ENCODE measurements at places on chromosomes 1 and 21.

DNA sequence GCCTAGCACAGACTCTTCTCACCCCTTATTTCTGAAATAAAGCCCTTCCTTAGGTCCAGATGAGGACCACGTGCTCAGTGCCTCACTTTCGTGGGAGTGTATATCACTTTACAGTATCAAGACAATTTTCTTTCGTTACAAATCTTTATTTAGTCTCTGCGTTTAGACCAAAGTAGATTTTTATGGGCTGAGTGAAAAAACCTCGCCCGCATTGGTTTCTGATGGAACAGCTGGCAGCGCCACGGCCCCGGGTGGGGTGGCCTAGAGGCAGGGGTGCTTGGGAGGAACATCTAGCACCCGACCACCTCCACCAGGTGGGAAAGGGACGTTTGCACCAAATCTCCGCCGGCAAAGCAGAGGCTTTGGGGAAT, 7.6 kb downstream of the SIM2 start:
- no peak for DNase-seq

DNA sequence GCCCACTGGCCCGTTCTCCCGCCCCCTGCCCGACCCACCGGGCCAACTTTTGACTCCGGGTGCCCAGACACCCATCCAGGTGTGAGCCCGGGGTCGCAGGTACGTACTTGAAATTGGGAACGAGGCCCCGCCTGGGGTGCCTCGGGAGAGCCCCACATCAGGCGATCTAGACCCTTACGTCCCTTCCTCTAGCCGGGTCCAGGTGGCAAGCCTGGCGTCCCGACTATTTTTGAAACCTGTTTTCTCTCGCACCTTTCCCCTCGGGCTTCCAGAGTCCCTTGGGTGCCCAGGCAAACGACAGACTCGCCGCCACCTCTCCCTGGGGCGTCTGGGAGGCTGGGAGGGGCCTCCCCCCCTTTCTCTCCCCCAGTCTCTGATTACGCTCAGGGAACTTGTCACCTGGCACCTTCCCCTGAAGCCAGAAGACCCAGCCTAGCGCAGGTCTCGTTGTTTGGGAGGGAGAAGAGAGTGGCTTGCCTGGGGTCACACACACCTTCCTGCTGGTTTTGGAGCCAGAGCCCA, 898 bp downstream of the LDLRAP1 start:
- DNase-seq, result peak; percentile 50

- DNase-seq, result no peak
Observed at GRCh38 chr1:18041102-18041501, 66.5 kb upstream of the IGSF21 start.

GRCh38 chr1:16978567-16979474, 1.6 kb downstream of the MFAP2 start:
- DNase-seq, result no peak

- DNase-seq, result no peak
Observed at GRCh38 chr21:37032877-37033471, 26.5 kb downstream of the RIPPLY3 start.

DNA sequence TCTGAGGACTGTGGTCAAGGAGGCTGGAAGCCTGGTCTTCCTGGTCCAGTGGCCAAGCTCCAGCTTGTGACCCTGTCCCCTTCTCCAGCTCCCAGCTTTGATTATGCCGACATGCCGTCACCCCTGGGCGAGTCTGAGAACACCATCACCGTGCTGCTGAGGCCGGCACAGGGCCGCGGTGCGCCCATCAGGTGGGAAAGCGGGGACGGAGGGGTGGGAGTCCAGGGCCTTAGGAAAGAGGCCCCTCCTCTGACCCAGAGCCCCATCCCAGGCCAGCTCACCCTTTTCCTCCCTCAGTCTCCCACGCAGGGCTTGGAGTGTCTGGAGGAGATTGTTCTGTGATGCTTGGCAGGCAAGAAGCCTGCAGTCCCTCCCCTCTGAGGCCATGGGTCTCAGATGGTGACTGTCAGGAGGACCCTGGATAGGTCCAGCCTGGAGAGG, 43.6 kb downstream of the PTPRU start:
- DNase-seq, result no peak

DNA sequence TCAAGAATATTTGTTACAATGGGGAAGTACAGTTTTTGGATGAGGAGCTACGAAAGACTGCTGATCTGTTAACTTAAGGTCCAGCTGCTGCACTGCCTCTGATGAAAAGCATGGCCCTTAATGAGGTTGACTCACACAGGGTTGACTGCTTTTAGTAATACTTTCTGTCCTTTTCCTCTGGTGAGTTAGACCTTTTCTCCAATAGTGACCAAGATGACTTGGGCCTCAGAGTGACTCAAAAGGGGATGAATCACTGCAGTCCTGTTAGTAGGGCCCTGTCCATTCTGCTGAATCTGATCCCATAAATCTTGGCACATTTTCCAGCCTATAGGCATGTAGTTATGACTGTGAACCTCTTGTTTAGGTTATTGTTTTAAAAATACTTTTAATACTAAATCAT, 2.7 kb downstream of the DISP1 start:
- no peak for DNase-seq

DNA sequence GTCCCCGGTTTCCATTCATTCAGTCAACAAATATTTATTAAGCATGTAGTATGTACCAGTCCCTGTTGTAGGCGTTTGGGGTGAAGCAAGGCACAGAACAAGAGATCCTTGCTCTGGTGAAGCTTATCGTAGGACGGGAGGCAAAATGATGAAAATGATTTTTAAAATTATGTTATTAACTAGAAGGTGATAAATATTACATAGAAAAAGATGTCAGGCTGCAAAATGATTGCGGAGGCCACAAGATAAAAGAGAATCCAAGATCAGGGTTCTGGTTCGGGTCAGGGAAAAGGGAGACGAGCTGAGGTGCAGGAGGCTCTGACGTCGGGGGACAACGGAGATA, 602 bp upstream of the CGN start:
- DNase-seq, result no peak

- no peak for DNase-seq
Observed at GRCh38 chr21:37766129-37766528, 150.1 kb downstream of the KCNJ6 start.

GRCh38 chr21:45791562-45792418, 148.3 kb downstream of the PCBP3 start:
- DNase-seq, result no peak

GRCh38 chr1:198535631-198536030, 4.8 kb downstream of the ATP6V1G3 start:
- DNase-seq, result no peak

DNA sequence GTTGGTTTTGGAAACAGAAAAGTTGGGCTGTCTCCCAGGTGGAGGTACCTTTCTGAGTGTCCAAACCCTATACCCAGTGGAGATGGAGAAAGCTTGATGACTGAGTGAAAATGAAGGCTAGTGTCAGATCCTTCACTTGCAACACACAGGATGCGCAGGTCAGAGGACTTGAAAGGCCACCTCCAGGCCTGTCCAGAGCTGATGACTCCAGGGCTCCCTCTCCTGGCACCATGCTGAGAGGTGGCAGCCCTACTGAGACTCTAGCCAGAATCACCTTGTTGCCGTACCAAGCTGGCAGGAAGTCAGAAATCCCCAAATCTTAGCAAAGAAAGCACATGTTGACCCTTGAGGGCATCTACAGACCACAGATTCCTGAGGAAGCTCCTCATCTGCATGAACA, 16.4 kb downstream of the KNCN start:
- DNase-seq, result peak; percentile 16

- DNase-seq, result no peak
Observed at GRCh38 chr1:6370006-6370405, 23.6 kb downstream of the ACOT7 start.

DNA sequence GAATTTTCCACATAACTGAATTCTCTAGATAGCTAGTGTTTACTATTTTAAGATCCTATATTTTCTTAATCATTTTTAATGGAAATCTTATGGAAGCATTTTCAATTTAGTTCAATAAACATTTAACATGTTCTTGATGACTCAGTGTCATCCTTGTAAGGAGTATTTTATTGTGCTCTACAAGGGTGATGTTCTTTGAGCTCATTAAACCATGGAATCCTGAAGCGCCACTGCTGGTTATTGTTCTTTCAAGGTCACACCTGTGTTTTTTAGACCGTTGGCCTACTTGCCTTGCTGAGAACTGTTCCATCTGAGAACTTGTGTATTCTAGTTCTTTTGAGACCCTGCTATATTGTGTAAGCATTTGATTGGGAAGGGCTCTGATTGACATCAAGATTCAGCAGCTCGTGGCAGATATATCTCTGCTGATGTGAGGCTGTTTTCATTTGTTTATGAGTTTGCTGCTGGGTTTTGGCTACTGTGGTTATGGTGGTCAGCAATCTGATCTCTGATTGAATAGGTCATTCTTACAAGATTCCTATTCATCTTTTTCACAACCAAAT, 132.0 kb downstream of the GIPC2 start:
- DNase-seq, result no peak

DNA sequence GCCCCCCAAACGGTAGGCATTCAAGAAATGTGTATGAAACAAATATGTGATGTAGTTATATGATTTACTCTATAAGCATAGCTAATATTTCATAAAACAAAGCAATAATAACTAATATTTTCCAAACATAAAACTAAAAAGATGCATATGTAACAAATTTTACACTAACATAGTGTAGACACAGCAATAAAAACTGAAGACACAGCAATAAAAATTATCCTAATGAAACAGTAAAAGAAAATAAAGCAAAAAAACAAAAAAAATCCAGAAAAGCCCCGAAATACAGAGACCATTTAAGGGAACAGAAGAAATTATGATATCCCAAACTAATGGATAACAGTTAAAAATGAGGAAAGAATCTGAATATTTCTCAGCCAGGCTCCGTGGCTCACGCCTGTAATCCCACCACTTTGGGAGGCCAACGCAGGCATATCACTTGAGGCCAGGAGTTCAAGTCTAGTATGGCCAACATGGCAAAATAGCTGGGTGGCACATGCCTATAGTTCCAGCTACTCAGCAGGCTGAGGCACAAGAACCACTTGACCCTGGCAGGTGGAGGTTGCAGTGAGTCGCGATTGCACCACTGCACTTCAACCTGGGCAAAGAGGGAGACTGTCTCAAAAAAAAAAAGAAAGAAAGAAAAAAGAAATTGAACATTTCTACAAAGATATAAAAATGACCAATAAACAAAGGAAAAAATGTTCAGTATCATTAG, 38.2 kb upstream of the PSMG1 start:
- no peak for DNase-seq

- no peak for DNase-seq
Observed at GRCh38 chr1:186783193-186783592, 45.6 kb upstream of the PLA2G4A start.

DNA sequence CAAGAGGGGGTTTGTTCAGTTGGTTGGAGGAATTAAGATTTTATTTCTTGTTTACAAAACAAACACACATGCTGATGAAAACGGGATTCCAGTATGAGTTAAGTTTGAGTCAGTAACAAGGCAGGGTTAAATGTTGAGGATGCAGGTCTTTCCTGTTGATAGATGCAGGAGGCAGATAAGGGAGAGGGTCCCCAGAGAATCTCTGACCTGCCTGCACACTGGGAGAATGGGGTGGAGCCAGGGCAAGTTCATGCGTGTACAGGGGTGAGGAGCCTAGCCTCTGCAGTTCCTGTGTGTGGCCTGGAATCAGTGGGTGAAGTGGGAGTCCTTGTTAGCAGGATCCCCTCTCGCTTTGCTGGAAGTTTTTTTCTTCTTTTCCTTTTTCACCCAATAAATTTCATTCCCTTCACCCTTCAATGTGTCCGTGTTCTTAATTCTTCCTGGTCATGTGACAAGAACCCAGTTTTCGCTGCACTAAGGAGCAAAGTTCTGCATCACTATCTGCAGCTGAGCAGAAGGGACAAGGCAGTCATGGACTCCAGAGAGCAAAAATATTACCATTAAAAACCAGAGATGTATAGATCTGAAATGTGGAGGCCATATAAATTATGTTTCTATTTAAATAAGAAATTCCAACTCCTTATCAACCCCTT, 69.9 kb upstream of the MARK1 start:
- DNase-seq, result no peak

DNA sequence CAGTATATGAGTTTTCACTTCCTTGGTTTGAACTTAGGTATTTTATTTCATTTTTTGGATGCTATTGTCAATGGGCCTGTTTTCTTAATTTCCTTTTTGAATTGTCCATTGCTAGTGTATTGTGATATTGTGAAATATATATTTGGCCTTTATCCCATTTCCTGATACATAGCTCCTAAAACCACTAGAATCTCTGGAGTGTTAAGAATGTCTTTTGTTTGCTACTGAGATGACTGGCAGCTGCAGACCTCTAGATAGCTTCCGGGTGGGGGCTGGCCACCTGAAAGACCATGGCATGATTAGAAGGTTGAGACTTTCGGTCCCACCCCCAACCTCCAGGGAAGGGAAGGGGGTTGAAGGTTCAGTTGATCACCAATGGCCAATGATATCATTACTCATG, 245.4 kb downstream of the KCNJ6 start:
- no peak for DNase-seq

GRCh38 chr1:241240069-241240468, 116.9 kb downstream of the RGS7 start:
- no peak for DNase-seq

DNA sequence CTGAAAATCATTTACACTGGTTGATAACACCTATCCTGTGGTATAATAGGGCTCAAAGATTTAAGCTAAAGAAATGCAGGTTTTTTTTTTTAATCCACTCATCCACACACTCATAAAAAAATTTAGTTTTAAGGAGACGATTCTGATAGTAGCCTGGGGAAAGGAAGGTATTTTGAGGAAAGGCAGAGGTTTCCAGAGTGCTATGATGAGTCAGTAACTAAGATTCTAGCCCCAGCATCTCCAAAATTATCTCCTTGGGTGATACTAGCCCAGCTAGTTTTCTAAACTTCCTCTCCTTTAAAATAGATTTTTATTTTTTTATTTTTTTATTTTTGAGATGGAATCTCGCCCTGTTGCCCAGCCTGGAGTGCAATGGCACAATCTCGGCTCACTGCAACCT, 20.7 kb downstream of the ASAP3 start:
- no peak for DNase-seq

GRCh38 chr1:17873007-17873675, 118.0 kb downstream of the ACTL8 start:
- DNase-seq, result no peak
